ENCODE measurements at places on chromosomes 6 and 20. TPM values are rescaled to one million over a fixed set of nuclear protein-coding genes. Genes with fewer than 3 reads are reported as not detected.

Gene TUBB1
- not detected for total RNA-seq

Gene SRSF6
- total RNA-seq = 299 TPM

Gene TMEM200A
- 1.6 TPM for total RNA-seq

Gene GJA10
- total RNA-seq = not detected

Gene AURKA
- total RNA-seq = 7.3 TPM

Gene CEP162
- total RNA-seq = 4.3 TPM

Gene ENPP1
- 0.51 TPM for total RNA-seq

Gene LY86
- total RNA-seq = 0.16 TPM

Gene GRM4
- 0.25 TPM for total RNA-seq

Gene DEFB132
- total RNA-seq = not detected

Gene CST2
- total RNA-seq = not detected

Gene CRISP2
- total RNA-seq = not detected

Gene DHX35
- total RNA-seq = 17.2 TPM

Gene OR2H2
- not detected for total RNA-seq

Gene KIF25
- not detected for total RNA-seq

Gene GRM1
- total RNA-seq = not detected

Gene SLC22A16
- total RNA-seq = not detected

Gene C20orf204
- 3.9 TPM for total RNA-seq

Gene TAP1
- total RNA-seq = 503 TPM

Gene KIAA1586
- 15.2 TPM for total RNA-seq

Gene BTN1A1
- not detected for total RNA-seq

Gene GATA5
- total RNA-seq = not detected

Gene DEFB119
- not detected for total RNA-seq

Gene CRISP3
- total RNA-seq = not detected

Gene POLR1C
- total RNA-seq = 231 TPM

Gene SLA2
- 77.0 TPM for total RNA-seq

Gene SH3BGRL2
- total RNA-seq = 0.14 TPM

Gene SNX21
- total RNA-seq = 0.87 TPM

Gene ABHD16B
- not detected for total RNA-seq

Gene FRMD1
- total RNA-seq = not detected

Gene STMN3
- 11.4 TPM for total RNA-seq

Gene CDKAL1
- 23.2 TPM for total RNA-seq

Gene TMEM14A
- total RNA-seq = 6.6 TPM

Gene AGER
- total RNA-seq = 13.0 TPM

Gene RNF144B
- total RNA-seq = 1.8 TPM

Gene PNLDC1
- total RNA-seq = 0.14 TPM

Gene SEMG1
- total RNA-seq = not detected

Gene RNF39
- not detected for total RNA-seq

Gene LIME1
- 9.3 TPM for total RNA-seq

Gene PSORS1C2
- not detected for total RNA-seq

Gene HSPA1L
- 1.7 TPM for total RNA-seq

Gene DNAH8
- 0.11 TPM for total RNA-seq

Gene TRIM15
- not detected for total RNA-seq

Gene OXT
- total RNA-seq = not detected
